ENCODE measurements at places on chromosomes 2 and 18.

DNA sequence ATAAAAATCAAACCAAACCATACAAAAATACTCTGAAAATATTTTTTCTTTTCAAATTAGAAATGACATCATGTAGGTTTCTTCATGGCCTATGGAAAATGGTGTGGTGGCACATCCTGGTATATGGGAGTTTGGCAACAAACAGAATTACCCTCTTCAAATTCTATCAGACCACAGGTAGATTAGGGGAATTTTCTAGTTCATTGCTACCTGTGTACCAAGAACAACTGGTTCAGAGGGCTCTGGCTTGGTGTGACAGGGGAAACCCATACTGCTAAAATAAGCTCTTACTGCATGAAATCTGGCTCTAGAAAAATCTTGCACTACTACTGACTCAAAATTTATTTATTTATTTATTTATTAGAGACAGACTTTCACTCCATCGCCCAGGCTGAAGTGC, 63.4 kb upstream of the PELI1 start:
- DNase-seq = no peak

DNA sequence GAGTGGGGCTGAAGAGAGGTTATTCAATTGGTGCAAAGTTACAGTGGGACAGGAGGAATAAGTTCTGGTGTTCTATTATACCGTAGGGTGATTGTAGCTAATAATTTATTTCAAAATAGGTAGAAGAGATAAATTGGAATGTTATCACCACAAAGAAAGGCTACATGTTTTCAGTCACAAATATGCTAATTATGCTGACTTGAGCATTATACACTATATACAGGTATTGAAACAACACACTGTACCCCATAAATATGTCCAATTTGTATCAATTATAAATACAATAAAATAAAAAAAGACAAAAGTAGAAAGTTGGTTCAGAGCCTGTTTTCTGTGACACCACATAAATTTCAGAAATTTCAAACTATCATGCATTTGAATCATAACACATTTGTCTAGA, 97.7 kb downstream of the CDH19 start:
- DNase-seq = no peak

DNA sequence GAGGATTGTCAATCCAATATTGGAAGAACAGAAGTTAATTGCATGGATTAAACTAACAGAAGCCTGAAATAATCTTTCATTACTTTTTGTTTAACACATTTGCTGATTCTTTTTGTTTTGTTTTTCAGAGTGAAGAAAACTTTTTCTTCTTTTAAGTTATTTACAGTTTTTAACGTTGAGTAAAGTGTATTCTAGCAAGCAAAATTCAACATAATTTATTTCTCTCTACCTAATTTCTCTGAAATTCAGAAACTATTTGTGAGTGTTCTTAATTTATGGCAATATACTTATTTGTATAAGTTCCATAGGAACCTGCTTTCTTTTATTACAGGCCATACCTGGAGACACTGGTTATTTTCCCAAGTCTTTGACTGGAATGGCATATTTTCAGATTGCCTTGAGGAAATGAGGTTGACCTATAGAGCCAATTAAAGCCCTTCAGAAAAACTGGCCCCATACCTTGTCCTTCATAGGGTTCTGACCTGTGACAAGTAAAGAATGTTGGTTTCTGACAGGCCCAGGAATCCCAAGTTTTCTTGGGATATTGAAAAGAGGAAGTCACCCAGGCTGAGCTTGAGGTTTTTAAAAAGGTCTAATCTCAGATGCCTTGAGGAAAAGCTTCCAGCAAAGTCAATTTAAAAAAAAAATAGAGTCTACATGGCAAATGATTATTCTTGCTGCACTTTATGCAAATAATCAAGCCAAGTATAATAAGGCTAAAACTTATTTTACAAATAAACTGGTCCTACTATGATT, 26.8 kb upstream of the LIPG start:
- DNase-seq = no peak

- DNase-seq = no peak
Measured at GRCh38 chr2:183000846-183001245, 37.4 kb downstream of the NCKAP1 start.

- DNase-seq = no peak
Measured at GRCh38 chr2:239546541-239546940, 145.7 kb upstream of the HDAC4 start.

All from suppressor macrophage treated with lipopolysaccharide for 4 hours (primary cell).